ENCODE measurements at places on chromosomes 6 and 20.

GRCh38 chr20:46959081-46959692 is 64.5 kb downstream of the EYA2 start:
- DNase-seq: no peak

DNA sequence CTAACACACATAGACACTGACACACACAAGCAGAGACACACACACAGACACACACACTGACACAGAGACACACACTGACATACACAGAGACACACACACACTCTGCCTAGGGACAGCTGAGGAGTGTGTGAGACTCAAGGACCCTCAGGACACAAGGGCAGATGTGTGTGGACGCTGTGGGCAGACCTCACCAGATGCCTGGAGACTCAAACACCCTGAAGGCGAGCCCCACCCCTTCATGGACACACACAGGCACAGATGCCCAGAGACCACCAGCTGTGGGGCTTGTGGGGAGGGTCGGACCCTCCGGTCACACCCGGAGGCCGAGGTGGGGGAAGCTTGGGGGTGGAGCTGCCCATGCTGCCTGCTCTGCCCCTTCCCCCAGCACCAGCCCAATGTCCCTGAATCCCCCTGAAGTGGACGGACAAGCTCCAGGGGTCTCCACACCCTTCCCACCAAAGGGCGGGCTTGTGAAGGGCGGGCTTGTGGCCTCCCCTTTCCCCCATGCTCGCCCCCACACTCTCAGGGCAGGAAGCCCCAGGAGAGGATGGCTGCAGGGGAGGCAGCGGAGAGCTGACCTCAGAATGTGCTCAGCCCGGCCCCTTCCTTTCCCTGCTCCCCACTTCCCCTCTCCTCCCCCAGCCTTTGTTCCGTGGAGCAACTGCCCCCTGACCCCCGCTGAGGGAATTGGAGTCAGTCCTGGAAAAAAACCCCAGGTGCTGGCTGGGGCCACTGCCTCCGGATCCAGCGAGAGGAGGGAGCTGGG is 13.9 kb upstream of the ABHD16B start:
- DNase-seq: no peak

DNA sequence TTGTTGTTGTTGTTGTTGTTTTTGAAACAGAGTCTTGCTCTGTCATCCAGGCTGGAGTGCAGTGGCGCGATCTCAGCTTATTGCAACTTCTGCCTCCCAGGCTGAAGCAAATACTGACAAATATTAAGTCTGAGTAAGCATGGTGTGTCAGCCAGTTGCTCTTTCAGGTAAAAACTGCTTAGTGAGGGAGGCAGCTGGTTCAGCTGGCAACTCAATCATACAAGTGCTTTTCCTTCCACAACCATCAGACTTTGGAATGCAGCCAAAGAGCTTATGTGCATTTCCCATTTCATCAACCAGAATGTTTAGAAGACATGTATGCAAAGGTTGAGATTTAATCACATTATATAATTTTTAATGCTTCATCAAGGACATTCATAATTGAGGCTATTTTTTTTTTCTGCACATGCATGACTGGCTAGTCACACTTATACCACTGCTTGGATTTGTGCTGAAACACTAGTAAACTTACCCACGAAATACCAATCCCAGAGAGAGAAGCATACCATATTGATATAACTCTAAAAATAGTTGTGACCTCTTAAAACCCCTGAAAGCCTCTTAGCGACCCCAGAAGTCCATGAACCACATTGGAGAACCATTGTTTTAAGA is 56.0 kb downstream of the CLIC5 start:
- DNase-seq: no peak

DNA sequence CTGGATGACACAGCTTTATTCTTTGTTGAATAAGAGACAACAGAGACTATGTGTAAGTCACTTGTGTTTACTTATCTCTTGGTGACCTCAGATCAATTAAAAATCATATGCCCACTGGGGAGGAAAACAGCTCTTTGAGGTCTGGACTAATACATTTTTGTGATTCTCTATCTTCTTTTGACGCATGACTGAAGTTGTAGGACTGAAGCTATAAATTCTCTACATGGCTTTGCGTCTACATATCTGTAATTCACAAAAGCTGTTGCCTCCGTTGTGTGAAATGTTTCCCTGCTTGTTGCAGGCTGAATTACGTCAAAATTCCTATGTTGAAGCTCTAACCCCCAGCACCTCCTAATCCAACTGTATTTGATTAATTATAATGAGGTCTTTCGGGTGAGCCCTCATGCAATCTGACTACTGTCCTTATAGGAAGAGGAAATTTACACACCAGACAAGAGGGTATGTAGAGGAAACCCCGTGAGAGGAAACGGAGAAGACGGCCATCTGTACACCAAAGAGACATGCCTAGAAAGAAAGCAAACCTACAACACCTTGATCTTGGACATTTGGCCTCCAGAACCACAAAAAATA is 481.6 kb downstream of the PRKN start:
- DNase-seq: no peak

GRCh38 chr20:5592165-5592564 is 158.0 kb upstream of the SHLD1 start:
- DNase-seq: no peak

GRCh38 chr6:46217671-46218131 is 46.9 kb upstream of the ENPP5 start:
- peak; percentile 61 for DNase-seq

DNA sequence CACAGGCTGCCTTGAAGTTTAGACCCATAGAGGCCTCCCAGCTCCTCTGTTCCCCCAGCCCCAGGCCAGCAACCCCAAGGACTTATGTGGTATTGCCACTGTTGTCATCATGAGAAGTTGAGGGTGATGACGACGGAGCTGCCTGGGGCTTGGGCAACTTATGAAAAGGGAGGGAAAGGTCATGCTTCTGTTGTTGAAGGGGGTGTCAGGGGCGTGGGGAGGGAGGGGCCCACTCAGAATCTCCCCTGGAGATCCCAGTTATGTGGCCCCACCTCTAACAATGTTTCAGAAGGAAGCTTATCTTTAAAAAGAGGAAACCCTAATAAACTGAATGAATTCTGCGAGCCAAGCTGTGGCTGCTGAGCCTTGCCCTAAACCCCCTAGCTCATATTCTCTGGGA is 4.2 kb downstream of the ADTRP start:
- DNase-seq: no peak

DNA sequence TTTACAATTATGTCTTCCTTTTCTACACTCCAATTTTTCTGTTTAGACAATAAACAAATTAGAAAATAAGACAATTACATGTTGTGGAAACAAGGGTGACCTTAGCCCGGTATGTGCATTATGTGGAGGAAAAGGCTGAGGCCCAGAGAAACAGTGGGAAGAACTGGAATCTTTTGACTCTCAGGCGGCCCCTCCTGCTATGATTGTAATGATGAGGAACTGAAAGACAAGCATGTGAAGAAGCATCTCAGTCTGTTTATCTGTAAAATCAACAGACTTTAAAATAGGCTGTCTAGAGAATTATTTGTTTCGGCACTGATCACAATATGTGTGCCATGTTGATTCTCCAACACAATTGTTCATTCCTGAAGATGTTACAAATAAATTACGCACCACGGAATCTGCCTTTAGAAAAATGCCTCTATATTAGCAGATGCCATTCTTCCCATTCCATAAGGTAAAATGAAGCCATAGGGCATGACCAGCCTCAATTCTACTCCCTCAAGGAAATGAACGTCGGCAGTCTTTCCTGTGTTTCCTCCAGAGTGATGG is 1201.6 kb upstream of the CITED2 start:
- no peak for DNase-seq

DNA sequence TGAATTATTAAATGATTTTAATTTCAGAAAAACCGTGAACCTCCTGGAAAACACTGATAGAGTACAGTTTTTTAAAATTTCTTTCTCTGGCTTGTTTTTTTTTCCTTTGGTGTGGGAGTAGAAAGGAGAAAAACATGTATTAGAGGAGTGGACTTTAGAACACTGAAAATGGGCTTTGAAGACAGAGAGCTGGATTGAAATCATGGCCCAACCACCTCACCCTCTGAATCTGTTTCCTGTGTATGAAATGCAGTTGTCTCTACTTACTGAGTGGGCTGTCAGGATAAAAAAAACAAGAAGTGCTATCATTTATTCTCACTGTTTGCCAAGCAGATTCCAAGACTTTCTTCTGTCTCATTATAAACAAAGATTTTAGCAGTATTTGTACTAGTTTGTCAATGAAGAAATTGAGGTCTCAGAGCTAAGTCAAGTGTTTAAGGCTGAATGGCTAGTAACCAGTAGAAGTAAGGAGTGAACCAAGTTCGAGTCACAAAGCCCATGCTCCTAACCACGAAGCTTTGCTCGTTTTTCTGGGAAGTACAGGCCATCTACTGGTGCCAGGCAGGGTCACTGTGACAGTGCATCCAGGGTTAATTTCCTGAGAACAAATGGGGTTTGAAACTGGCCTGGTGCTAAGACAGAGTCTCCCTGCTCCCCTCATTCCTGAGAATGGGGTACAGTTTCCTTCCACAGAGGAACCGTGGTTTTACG is 256.4 kb downstream of the TMEM242 start:
- no peak for DNase-seq

GRCh38 chr6:124260337-124260736 is 456.7 kb downstream of the NKAIN2 start:
- DNase-seq: no peak

DNA sequence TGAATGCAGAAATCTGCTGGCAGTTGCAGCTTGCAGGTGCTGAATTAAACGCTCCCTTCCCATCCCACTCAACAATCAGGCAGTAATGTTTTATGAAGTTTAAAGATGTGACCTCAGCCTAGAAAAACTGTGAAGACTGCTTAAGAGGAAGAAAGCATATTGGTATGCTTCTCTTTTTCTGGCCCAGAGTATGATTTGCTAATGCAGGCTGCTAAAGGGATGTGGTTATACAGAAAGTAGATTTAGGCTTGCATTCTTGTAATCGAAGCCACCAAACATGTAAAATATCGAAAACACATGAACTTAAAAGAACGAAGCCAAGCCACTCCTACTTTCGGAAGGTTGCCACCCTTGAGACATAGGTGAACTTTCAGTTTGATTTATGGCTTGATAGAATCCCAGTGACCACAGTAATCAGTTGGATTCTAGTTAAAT is 40.7 kb downstream of the MAP3K5 start:
- DNase-seq: peak; percentile 64

DNA sequence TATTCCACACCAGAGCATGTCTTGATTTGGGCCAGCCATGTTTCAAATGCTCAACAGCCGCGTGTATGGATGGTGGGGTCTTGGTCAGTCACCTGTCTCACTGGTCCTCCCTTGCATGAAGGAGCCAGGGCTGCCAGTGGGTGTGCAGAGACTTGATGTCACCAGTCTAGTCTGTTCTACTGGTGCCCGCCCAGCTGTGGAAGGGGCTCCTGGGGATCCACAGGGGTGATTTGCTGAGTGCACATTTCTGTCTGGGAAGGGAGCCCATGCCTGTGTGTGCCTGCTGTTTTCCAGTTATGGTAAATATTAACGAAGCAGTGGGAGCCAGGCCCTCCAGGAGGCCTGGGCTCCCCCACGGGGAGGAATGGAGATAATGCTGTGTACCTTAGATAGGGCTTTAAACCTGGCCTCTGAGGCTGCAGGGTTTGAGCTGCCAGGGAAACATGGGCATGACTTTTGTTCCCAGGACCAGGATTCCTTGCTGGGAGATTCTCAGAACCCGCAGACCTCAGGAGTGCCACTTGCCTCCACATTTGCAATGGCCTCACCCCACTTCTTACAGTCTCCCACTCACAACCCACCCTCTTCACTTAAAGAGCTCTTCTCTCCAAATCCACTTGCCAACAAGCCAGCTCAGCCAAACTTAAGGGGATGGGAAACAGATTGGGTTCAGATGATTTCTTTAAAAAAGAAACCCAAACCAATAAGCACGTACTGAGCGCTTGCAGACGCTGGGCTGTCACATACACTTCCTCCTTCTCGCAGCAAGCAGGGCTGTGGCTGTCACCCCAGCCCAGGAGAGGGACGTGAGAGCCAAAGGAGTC is 54.1 kb downstream of the VEGFA start:
- no peak for DNase-seq

- no peak for DNase-seq
Measured at GRCh38 chr20:47735412-47736400, 49.6 kb downstream of the SULF2 start.

- no peak for DNase-seq
Measured at GRCh38 chr6:24107294-24107693, 18.7 kb upstream of the NRSN1 start.

DNA sequence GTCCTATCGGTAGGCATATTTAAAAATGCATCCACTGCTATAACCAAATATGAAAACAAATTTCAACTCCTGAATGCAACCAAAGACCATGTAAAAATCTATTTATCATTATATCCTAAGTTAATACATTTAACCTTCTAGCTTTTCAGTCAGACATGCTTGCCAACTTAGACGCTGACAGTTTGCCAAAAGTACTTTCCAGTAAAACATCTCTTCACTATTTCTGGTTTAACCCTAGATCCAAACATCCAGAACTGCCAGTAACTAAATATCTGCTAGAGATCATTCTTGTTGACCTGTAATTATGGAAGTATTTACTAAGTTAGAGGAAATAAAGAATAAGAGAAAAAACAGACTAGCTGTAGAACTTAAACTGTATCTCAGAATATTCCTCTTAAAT is 210.2 kb upstream of the THEMIS start:
- no peak for DNase-seq

DNA sequence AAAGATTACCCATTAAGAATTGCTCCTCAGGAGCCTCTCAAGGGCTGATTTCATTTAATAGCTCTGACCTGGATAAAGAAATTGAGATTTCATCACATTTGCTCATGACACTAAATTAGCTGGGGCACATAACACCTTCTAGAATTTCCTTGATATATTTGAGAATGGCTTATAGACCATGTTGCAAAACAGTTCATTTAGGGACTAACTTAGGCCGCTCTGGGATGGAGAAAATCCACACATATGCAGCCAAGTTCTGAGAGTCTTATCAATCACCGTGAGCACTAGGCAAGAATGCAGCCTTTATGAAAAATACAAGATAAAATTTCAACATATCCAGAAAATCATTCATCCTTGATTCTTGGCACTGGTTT is 91.0 kb upstream of the MCHR2 start:
- no peak for DNase-seq

DNA sequence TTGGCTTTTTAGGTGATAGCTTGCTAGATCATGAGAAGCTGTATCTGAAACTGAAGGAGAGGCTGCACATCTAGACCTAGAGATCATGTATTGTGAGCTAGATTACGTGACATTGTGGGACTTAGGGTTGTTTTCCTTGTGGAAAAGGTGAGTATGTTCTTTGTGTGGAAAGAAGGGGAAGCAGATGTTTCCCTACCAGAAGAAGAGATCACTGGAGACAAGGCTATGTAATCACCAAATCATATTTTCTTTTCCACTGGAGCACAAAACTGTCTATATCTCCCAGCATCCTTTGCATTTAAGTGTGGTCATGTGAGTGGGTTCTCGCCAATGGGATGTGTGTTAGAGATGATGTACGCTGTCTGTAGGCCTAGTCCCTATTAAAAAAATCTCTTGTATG is 7.0 kb upstream of the EPB41L2 start:
- no peak for DNase-seq

DNA sequence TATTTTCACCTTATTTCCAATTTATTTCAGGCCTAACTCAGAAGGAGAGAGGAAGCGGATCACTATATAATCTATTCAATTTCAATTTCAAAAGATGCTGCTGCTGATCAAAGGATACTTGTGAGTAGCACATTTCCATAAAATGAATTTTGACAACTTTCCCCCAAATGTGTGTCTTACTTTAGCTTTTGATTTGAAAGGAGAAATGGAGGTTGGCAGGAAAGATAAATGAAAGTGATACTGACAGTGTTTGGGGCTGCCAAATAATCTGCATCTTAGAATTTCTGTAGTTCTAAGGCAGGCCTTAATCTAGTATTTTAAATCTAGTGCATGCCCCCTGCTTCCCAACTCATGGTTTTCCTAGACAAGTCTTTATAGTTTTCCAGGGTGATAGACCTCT is 535.4 kb downstream of the DOK5 start:
- no peak for DNase-seq

Measured in GM10248 (cell line).